ENCODE measurements at places on chromosomes 5 and 9.

DNA sequence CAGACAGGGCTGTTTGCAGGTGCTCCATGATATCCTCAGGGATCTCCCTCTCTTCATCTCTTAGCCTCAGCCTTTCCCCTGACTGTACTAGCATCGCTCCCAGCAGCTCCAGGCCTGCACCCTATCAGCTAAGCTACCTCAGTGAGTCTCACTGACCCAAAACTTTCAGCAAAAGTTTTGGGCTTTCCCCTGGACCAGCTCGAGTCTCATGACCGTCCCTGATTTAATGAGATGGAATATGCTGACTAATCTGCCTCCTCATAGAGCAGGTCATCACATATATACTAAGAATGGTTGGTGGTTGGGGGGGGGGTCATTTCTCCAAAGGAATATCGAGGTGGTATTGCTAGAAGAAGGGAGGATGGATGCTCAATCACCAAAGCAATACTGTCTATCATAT, 151.5 kb downstream of the NR3C1 start:
- no peak for DNase-seq

GRCh38 chr9:82922686-82923085, 140.3 kb downstream of the RASEF start:
- no peak for DNase-seq

DNA sequence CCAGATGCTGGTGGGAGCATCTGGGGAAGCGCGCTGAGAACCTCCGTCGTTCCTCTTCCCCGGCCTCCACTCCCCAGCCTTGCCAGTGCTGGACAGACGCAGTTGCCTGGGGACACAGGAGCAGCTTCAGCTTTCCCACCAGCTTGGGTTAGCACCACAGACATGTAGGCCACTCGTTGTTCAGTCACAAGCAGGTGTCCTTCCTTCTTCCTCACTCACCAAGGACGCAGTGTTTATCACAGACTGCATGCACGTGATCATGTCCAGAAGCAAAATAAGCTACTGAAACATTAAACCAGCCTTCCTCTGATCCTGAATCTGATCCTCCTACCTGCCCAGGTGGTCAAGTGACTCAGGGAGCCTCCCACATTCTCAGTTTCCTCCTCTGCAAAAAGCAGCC, 232.9 kb downstream of the SYK start:
- DNase-seq = no peak

GRCh38 chr9:17068671-17069070, 66.2 kb upstream of the CNTLN start:
- DNase-seq = no peak

- DNase-seq = no peak
Measured at GRCh38 chr5:80122579-80122978, 87.4 kb downstream of the THBS4 start.

DNA sequence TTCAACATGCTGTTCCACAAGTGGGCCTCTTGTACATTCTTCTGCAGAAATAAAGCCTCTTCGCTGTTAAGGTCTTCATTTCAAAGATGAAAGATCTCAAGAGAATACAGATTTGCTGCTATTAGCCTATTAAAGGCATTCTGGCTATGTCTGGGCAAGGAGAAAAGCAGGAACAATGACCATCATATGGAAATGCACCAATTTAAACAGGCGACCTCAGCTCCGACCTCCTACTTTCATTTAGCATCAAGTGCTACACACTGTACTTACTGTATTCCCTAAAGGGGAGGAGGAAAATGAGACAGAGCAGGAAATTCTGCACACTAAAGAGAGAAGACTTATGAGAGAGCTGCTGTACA, 64.8 kb downstream of the HABP4 start:
- no peak for DNase-seq

GRCh38 chr9:134138292-134138691, 2.4 kb downstream of the WDR5 start:
- DNase-seq = no peak

DNA sequence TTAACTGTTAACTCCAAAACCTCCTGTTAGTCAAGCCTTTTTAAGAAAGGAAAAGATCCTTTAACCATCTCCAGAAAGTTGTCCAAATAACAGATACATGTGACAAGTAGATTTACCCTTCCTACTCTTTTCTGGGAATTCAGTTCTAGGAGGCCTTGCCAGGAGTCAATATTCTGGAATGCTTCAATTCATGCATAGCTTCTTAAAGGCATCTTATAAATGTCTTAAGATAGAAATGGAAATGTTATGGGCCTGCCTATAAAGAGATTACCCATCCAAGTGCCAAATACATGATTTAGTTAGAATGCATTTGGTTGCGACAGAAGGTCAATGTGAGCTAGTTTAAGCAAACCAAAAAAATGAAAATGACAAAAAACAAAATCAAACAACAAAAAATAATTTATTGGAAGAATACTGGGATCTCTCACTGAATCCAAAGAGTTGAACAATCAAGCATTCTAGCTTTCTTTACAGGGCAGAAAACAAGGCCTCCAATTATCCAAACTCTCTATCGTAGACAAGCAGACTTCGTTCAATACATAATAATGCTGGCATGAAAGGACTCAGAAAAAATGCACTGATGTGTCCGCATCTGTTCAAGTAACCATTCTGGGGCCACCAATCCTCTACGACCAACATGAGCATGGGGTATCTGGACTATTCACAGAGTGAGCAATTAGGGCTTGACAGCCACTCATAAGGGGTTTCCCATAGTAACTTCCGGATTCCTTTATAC, 188.6 kb downstream of the CTNND2 start:
- DNase-seq = no peak

DNA sequence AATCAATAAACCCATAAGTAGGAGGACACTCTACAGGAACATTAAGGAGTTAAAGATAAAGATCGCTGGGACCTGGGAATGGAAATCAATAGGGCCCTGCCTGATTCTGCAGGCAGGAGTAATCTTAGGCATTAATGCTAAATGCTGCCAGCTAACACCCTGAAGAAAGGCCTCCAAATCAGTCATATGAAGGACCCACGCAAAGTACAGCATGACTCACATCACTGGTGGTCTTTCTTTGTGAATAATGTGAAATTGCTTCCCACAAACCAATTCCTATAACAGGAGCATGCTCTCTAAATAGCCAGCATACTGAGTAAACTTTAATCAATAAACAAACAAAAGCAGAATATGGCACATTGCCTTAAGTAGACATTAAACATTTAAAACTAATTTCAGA, 172.3 kb downstream of the SEMA5A start:
- DNase-seq = no peak

DNA sequence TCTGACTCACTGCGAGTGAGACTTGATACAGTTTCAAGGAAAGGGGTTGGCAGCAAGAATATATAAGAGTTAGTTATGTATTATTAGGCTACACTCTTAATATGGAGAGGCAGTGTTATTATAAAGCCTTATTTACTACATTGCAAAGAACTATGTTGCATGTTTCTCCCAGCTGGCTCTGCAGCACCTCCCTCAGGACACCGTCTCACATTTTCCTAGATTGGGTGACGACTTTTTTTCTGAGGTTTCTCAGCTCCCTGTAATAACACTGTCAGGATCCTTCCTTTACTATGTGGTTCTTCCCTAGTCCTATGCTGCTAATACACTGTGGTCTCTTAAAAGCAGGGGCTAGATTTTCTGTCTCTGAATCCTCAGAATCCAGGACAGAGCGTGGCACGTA, 153.7 kb downstream of the INSYN2B start:
- no peak for DNase-seq

GRCh38 chr5:135233477-135233876, 165.6 kb downstream of the MACROH2A1 start:
- DNase-seq = no peak

DNA sequence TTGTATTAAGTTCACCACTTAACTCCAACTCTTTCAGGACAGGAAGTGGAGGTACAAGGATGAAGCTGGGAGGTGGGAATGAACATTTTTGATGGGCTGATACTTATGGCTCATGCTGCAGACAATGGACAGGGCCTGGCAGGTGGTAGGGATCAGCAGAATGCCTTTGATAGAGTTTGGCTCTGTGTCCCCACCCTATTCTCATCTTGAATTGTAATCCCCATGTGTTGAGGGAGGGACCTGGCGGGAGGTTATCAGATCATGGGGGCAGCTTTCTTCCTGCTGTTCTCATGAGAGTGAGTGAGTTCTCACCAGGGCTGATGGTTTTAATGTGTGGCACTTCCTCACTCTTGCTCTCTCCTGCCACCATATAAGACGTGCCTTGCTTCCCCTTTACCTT, 87.3 kb upstream of the PRLR start:
- no peak for DNase-seq

DNA sequence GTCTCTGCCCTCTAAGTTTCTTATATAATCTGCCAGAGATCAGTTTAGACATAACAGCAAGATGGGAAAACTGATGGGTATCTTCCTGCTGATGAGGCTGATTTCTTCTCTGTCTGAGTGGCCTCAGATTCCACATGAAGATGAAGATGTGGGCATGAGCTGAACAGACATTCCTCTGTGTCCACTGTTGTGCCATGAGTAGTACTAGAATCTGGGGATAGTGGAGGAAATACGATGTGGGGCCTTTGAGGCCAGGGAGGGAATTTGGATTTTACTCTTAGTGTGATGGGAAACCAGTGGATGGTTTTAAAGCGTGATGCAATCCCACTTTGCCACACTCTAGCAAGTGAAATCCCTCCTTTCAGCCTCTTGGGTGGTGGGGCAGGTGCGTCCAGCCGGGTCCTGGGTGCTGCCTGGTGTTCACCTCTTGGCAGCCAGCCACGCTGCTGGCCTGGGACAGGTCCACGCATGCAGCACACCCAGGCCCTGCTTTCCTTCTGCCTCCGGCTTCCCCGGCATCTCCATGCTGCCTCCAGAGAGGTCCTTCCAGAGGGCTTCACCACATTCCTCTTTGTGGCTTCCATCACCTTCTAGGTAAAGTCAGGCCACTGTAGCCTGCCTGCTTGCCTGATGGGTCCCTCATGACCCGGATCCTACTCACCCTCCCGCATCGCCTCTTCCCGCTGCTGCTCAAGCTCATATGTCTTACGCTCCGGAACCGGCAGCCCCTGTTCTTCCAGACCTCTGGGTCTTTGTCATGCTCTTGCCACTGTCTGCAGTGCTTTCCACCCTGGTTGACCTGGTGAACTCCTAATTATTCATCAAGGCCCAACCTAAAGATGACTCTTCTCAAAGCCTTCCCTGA, 28.1 kb upstream of the SH3PXD2B start:
- no peak for DNase-seq

DNA sequence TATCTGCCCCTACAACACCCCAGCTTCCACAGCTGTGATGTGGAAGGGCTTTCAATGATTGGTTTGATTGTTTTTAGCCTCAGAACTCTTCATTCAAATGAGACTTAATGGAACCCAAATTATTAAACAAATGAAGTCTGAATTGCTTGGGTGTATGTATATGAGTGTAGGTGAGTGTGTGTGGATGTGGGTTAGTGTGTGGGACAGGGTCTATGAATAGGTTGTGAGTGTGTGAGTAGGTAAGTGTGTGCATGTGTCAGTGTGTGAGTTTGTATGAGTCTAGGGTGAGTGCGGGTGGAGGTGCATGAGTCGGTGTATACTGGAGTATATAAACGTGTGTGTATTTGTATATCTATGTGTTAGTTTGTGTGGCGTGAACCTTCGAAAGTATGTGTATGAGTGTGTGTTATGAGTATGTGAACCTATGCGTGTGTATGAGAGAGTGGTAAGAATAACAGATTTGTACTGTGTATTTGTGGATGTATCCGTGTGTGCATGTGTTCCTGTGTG, 26.9 kb downstream of the COL15A1 start:
- no peak for DNase-seq

DNA sequence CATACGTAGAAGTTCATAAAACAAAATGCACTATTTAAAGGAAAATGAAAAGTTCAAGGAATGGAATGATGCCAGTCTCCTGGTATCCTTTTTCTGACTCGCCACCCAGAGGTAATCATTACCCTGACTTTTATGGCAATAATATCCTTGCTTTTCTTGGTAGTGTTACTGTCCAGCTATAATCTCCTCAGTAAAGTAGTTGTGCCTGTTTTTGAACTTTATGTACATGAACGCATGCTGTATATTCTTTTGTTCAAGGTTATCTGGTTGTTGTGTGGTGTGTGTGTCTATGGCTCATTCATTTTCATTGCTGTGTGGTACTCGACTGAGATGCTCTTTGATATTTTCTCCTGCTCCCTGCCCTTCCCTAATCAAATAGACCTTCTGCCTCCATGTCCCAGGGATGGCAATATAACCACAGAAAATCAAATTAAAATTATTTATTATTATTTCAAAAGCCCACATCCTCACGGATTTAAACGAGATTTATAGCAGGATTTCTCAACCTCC, 29.2 kb upstream of the FBP1 start:
- DNase-seq = no peak

- DNase-seq = no peak
Measured at GRCh38 chr5:2542821-2543220, 208.7 kb downstream of the IRX2 start.

DNA sequence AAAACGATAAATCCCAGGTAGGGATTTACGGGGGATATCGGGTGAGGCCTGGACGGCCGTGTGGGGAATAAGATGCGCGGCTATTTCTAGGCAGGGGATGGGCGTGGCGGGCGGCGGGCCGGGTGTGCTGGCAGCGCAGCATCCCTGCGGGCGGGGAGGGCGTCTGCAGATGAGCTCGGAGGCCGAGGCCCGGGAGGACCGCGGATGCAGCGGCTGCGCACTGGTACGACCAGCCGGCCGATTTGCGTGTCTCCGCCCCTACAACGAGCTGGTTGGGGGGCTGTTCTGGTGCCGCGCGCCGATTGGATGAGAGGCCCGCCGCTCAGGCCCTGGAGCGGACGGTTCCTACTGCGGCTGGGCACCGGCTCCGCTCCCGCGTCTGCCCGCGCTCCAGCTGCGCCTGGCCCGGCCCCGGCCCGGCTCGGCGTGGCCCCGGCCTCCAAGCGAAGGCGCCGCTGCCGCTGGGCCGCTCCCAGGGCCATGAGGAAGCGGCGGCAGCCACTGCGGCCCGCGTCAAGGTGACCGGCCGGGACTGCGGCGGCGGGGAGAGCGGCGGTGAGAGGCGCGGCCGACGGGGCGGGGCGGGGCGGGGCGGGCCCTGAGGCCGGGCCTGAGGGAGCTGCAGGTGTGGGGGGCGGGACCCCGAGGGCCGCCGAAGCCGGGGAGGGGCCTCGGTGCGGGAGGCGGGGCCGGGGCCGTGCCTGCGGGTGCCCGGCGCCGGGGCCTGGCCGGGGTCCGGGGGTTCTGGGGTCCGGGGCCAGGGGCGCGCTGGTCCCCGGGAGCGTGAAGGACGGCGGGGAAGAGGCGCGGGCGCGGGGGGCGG, at the start of gene RALGPS1:
Gene RALGPS1 (plus strand): TSS at position 325 of the 823 bp plus-strand sequence. CDS start 47,508 bp downstream, outside the sequence.
- peak; percentile 95 for DNase-seq

DNA sequence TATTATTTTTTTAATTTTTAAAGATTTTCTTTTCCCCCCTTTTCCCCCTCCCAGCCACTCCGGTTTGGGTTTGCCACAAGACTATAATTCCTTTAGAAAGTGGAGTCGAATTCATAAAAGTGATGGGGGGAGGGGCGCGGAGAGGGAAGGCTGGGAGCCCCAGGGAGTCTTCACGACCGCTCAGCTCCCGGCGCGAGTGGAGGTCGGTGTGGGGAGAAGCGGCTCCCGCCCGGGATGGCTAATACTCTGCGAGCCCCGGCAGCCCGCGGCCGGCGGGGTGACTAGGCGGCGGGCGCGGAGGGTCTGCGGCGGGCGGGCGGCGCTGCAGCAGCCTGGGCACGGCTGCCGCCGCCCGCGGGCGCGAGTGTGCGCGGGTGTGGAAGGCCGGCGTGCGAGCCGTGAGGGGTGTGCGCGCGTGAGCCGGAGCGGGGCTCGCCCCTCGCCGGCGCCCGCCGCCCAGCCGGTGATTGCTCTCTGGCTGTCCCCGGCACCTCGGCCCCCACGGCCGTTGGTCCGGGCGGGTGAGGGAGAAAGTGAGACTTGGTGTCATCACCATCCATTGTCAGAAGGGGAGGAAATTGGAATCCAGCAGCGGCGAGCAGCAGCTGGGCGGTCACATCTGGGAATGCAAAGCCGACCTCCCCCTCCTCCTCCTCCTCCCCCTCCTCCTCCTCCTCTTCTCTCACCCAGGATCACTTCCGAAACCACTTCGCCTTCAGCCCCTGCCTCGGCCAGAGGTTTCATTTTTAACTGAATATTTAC, at the start of gene PARP8:
Gene PARP8 (plus strand): TSS at position 377 of the 762 bp plus-strand sequence. CDS start 459 bp downstream, outside the sequence.
- peak; percentile 53 for DNase-seq

All from activated T-cell treated with anti-CD3 and anti-CD28 coated beads, Interleukin-2, amount 50 U/mL, for 72 hours (primary cell).